CD8-positive, alpha-beta memory T cell (primary cell): ENCODE measurements at places on chromosomes 7 and 10.

DNA sequence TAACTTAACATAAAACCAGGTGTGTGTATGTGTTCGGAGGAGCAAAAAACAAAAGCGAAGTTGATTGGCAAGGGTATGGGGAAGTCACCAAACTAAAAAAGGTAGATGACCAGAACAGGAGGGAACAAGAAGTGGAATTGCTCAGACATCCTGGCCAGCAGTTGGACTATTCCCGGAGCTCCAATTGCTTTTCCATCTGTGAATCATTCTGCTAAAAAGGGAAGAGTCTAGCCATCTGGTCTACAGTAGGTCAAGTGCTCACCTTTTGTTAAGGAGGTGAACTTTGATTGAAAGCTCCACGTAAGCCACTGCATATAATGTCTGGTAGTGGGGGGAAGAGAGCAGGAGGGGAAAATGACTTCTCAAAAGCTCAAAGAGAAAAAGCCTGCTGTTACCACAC, 50.0 kb upstream of the BET1 start:
- DNase-seq: no peak

GRCh38 chr7:128743112-128743772, 4.1 kb downstream of the CALU start:
- no peak for DNase-seq

DNA sequence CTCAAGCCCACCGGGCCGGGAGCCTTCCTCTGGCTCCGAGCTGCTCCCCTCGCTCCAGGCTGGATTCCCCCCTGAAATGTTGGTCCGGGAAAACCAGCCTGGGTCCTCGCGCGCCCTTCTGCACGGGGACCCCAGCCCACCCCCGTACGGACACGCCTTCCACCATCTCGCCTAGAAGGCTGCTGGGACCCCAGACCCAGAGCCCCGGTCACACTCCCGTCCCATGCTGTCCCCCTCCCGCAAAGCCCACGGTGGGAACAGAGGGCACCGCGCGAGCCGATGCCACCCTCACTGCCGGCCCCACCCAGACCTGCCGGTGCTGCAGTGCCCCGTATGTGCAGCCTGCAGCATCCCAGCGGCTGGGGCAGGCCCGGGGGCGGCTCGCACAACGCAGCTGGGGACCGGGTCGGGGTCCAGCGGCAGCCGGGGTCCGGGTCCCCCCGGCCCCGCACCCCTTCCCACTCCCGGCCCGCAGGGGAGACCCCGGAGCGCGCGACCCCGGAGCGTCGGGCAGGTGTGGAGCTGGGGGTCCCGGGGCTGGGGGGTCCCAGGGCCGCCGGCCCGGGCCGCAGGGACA, 871 bp downstream of the SPOCK2 start:
- DNase-seq: peak; percentile 72

- no peak for DNase-seq
These were observed 252.0 kb downstream of the ELMO1 start for GRCh38 chr7:37196676-37197075.

- DNase-seq: no peak
These were observed 100.2 kb downstream of the FAM107B start for GRCh38 chr10:14674376-14675050.

- DNase-seq: no peak
These were observed 547.9 kb upstream of the FOXK1 start for GRCh38 chr7:4134204-4134603.

DNA sequence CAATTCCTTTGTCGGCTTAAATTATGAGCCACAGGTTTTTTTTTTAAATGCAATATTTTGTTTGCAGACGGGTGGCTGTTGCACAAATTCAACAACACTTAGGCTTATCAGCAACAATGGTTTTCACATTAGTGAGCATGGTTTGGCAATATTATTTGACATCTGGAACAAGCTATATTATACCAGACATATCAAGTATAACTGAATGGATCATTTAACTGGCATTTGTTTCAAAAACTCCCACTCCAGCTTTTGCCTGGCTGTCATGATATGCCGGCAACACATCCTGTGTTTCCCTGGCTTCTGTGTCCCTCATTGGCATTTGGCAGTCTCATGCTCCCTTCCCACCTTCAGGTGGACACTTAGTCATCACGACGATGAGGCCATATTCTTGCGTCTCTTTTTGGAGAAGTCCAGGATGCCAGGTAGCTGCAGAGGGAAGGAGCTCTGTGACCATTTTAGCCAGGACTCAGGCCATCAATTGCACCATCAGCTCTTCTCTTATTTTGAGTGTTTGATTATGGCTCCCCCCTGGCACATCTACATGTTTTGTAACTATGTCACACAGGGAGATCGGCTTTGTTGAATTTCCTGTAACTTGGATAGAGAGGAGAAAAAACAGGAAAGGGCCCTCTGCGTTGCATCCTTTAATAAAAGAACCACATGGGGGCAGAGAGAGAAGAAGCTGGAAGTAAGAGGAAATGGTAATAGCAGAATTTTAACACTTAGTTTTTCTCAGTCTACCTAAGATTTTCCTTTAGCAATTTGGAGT, 413.9 kb downstream of the LRMDA start:
- DNase-seq: no peak

- DNase-seq: no peak
These were observed 83.3 kb upstream of the DNAJC1 start for GRCh38 chr10:22086730-22087401.

- no peak for DNase-seq
These were observed 5.1 kb downstream of the PRXL2A start for GRCh38 chr10:80413271-80413996.

GRCh38 chr7:128030654-128031611, at the start of gene LRRC4:
LRRC4 (minus strand) TSS chr7:128031437; CDS start chr7:128030640, 797 bp downstream.
- peak; percentile 9 for DNase-seq

DNA sequence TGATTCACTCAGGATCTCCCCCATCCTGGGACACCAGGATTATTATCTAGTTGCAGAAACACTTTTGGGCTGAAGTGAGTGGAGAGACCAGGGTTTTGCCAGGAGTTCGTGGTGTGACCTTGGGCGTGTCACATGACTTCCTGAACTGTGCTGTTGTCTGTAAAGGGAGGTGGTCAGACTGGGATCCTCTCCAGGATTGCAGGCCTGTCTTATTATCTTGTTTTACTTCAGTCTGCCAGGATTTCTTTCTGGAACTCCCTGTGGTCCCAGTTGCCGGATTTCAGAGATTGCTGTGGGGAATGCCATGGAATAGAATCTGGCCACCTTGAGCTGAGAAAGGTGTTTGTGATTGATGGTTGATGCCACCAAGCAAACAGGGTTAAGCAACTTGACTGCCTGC, 35.8 kb downstream of the CRCP start:
- no peak for DNase-seq

DNA sequence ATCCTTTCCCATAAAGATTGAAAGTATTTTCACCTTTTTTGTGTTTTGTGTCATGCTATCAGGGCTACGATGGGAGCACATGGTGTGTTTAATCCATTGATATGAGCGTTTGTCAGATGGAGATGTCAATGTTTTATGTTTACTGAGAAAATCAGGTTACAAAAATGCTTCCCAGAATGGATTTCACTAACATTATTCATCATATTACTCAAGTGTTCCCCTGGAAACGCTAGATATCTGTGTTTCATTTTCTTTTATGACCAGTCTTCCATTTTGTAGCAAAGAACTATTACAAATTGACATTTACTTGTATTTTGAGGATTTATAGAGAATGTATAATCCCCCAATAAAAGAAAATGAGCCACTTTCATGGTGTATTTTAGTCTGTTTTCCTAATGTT, 293.5 kb upstream of the AKR1E2 start:
- DNase-seq: no peak

DNA sequence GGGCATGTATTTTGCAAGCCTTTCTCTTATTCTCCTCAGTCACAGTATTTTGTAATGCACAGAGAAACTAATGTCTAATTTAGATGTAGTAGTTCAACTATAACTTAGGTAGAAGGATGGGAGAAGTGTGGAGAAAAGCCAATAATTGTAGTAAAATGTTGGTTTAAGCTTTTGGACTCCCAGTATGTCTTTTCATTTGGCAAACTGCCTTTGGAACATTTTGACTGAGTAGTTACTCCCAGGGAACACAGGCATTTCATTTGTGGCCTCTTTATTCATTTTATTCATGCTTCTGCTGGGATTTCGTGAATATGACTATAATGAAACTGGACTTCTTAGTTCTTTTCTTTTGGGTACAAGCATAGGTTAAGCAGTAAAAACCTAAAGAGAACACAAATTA, 79.0 kb downstream of the EXOC4 start:
- DNase-seq: no peak

- no peak for DNase-seq
These were observed 6.9 kb downstream of the CISD1 start for GRCh38 chr10:58275908-58276307.

DNA sequence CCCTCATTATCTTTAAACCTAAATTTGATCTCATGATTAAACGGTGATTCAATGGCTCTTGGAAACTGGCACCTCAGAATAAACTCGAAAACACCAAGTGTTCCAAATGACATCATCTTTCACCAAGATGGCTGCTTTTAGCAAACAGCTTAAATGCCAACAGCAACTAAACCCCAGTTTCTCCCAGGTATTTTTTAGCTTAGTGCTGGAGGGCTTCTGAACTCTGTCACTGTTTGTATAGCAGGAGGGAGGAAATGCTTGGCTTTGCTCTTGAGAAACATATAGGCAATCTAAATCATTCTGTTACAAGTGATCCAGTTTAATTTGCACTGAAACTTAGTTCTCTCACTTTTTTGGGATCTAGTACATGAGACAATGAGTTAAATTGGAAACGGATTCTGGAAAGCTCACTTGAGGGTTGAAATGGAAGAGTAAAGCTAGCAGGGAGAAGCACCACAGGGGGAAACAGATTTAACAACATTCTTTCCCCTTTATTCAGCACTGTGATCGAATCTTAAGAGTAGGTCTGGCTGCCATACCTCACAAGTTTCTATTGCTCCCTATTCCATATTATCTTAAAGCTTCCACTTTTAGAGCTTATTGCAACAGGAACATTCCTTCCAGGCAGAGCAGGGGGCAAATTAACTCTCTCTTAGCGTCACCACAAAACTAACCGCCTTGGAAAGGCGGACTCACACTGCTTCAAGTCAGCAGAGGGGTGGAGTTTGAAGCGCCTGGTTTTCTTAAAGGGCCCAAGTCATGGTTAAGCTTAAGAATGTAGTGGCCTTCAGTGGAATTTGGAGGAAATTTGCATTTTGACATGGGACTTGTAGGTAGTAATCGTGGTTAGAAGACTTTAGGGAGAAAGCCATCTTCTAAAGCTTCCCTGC, 1.8 kb upstream of the CCDC6 start:
- peak; percentile 27 for DNase-seq

DNA sequence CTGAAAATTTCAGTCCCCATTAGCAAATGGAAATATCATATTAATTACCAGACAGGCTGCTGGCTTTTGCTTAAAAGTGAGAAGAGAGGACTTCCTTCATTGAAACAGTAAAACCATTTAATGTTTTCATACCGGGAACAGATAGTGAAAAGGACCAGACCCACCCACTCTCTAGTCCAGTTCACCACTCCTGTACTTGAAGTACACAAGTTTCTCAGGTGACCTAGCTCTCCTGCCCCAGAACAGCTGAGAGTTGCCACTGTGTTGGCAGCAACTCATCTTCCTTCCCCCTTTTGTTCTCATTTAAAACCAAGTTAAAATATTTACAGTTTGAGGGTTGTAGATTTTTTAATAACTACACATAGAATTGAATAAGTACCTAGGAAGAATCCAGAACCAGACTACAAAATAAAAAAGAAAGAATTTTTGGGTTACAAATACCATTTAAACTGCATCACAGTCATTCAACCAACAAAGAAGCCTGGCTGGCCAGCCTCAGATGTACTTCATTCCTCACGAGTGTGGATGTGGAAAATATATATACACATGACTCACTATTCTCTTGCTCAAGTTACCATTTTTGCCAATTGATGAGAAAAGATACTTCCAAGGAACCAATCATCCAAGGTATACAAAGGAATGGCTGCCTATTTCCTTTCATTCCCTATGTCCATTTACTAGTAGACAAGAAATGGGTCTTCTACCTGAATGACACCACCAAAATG, 68.1 kb downstream of the VPS41 start:
- DNase-seq: no peak

GRCh38 chr10:70834021-70834420, 18.3 kb downstream of the SGPL1 start:
- DNase-seq: no peak

DNA sequence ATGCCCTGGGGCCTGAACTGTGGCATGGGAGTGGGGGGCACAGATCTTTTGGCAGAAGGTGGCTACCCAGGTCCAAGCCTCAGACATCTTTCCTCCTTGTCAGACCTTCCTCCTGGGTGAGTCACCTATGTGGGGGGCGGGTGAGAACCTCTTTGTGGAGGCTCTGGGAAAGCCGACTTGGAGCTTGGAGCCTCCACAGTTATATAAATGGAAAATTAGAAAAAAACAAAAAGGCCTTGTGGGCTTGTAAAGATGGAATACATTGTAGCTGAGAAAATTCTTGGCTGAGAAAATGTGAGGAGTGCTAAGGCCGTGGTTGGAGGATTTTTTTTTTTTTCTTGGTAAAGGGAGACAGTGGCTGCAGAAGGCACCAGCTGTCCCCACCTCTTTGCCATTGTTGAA, 292.5 kb downstream of the CCDC3 start:
- DNase-seq: no peak

DNA sequence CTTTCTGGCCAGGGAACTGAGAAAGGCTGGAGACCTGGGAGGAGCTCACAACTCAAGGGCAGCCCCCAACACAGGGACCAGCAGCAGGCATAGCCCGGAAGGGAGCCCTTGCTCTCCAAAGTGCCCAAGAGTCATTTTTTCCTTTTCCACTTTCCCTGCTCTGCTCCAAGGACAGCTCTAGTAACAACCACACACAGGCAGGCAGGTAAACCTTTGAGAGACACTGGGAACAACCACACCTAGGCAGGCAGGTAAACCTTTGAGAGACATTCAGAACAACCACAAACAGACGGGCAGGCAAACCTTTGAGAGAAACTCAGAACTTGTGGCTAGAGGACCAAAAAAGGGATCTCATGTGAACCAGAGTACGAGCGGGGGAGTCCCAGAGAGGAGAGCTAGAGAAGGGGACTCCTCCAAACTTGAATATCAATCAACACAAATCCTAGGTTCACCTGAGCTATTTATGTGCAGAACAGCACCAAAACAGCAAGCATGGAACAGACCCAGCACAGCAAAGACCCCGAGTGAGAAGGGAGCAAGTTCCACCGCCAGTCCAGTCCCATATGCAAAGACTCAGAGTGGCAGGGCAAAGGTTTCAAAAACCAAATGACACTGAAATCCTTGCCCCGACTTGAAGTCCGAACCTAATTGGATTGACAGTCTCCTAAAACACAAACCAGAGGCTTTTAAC, 33.6 kb upstream of the GUSB start:
- no peak for DNase-seq

DNA sequence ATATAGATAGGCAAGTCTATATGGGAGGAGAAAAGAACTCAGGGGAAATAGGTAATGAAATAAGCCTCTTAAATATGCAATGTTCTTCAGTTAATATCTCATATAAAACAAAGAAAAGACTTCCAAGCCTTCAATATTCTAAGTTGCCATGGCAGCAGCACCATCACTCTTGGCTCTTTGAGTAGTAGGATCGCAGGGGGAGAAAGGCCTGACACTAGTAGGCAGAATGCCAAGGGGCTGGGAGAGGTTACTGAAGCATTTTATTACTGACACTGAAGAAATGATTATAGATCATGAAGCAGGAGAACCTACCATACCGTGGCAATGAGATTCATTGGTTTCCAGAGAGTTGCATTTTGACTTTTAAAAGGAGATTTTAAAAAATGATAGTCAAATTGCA, 193.9 kb downstream of the NXPH1 start:
- DNase-seq: no peak
